ENCODE measurements at places on chromosomes 7 and 10.

- DNase-seq, result no peak
Observed at GRCh38 chr10:122096705-122097104, 107.7 kb downstream of the TACC2 start.

- no peak for DNase-seq
Observed at GRCh38 chr7:6111041-6111440, 79.9 kb downstream of the ANKRD61 start.

DNA sequence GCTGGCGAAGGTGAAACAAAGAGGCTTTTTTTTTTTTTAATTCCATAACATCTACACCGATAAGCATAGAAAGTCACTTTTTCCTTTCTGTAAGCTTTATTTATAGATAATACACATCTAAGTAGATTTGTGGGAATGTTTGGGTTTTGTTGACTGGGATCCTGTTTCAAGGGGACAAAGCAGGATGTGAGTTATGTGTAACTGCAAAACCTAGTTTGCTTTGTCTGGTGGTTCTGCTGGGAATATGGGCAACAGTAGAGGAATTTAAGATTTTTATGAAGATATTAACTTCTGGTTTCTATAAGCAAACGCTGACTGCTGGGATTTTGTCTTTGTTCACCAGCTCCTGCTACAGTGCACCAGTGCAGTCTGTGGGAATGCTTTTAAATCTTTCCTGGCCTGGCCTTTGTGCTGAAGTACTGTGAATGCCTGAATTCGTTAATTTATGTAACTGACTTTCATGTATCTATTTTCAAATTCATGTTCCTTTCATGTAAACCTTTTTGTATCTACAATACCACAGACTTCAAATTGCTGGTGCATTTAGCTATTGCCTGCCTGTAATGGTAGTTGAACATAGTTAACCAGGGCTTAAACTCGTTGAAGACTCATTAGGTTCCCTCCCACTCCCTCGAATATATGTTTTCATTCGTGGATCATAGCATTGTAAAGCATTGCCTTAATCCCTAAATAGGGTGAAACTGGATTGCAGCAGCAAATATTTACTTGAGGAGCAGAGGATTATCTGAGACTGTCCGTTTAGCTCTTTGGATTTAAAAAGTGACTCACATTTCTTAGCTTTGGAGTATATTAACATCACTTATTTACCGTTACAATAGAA is 1.5 kb downstream of the KLHL7 start:
- DNase-seq, result no peak

DNA sequence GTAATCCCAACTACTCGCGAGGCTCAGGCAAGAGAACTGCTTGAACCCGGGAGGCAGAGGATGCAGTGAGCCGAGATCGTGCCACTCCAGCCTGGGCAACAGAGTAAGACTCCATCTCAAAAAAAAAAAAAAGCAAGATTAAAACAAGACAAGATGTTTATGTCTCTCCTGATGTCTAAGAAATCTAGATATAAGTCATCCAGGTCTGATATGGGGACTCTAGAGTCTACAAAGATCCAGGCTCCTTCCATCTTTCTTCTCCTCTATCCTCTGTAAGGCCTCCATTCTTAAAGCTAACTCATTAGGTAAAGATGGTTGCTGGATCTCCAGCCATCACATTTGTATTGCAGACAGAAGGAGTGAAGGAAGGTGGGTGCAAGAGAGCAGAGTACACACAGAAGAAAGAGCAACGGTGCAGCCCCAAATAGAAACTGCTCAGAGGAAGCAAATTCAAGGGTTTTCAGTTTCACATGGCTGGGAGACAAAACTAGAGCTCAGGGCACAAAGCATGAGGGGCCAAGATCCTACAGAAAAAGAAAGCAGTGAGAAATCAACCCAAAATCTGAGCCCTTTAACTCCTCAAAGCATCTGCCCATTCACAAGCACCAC is 57.6 kb downstream of the USP6NL start:
- DNase-seq, result no peak

- no peak for DNase-seq
Observed at GRCh38 chr7:32318300-32319011, 171.7 kb downstream of the LSM5 start.

- no peak for DNase-seq
Observed at GRCh38 chr10:47300429-47300931, 483 bp downstream of the GDF10 start.

DNA sequence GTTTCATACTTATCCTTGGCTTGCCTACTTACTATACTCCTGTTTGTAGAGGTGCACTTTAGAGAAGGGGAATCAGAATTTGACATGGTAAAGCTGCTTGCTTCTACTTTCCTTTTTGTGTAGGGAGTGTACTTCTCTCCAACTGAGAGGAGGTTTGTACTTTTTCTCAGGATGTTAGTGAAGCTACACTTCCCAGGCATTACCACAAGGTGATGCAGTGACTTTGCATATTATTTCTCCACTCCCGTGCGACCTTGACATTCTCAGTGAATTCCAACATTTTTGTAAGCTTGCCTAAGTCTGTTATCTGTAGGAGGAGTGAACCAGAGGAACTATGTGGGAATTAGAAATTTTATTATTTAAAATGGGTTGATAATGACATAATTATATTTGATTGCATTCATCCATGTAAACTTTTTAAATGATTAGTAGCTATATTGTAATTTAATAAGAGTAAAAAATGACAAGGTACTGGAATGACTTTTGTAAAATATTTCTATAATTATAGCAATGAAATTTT is 5.2 kb downstream of the TAX1BP1 start:
- DNase-seq, result peak; percentile 46

- DNase-seq, result no peak
Observed at GRCh38 chr7:29955799-29956486, 33.7 kb downstream of the SCRN1 start.

GRCh38 chr7:1461646-1462375 is 2.5 kb upstream of the MICALL2 start:
- DNase-seq, result no peak

- no peak for DNase-seq
Observed at GRCh38 chr10:4678951-4679671, 146.9 kb upstream of the AKR1E2 start.

DNA sequence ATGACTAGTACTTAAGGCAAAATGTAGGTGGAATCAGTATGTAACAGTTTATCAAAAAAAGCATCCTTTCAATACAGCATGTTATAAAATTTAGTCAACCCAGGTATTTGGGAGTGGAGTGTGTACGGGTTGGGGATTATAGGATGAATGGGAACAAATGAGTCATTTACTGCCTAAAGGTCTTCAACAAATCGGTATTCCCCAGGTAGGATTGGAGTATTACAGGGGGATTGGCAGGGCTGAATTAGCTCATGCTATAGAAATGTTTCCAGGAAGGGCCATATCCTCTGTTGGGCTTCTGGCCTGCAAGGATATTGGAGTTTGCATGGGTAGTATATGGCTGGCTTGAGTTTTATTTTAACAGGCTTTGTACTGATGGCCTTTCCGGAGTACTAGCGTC is 723.7 kb downstream of the SORCS1 start:
- DNase-seq, result no peak
